ENCODE measurements at places on chromosomes 2 and 18.

GRCh38 chr18:27948986-27949385 lies 227.9 kb downstream of the CDH2 start:
- DNase-seq = no peak

- DNase-seq = no peak
These were observed 736.8 kb upstream of the ID2 start for GRCh38 chr2:7945026-7945425.

DNA sequence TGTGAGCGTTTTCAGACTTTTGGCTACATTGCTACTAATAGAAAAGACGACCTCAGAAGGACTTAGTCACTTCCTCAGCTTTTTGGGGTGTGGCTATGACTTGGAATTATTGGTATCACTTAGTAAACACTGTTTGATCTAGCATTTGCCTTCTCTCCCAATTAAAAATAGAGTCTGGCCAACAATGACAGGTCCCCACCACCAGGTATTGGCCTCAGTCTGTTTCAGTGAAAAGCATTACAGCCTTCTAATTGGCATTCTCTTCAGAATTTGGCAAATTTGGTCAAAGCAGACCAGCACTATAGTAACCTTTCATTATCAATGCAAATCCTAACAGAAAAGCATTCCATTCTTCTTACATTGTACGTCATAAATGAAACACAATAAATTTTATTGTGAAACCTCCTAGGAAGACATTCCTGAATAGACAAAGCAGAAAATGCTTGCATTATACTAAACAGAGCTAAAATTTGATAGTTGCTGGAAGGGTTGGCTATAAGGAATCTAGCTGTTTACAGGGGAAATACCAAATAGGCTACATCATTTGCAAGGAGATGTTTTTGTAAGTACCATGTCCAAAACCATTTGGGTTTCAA lies 613.9 kb downstream of the IRS1 start:
- no peak for DNase-seq

GRCh38 chr2:212949786-212950185 lies 201.6 kb downstream of the IKZF2 start:
- no peak for DNase-seq

DNA sequence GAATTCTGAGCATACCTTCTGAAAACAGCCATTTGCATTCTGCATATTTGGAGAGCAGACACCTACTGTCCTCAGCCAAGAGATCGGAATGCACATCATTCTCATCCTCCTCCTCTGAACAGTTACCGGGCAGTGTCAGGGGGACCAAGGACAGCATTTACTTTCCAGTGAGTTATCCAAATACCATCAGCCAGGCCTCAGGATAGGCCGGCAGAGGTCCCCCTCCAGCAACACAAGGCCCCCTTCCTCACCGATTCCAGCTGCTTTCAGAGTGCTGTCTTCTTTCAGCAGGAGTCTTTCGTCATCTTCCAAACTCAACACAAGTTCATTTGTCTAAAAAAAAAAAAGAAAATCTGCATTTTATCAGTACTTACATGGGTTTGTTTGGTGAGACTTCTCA lies 55.3 kb downstream of the C2orf76 start:
- DNase-seq = no peak

GRCh38 chr2:102455061-102455670 lies 17.9 kb upstream of the SLC9A4 start:
- DNase-seq = no peak

- no peak for DNase-seq
These were observed 2.4 kb downstream of the EN1 start for GRCh38 chr2:118845005-118845521.

GRCh38 chr18:35019933-35020332 lies 21.3 kb upstream of the MAPRE2 start:
- DNase-seq = no peak

DNA sequence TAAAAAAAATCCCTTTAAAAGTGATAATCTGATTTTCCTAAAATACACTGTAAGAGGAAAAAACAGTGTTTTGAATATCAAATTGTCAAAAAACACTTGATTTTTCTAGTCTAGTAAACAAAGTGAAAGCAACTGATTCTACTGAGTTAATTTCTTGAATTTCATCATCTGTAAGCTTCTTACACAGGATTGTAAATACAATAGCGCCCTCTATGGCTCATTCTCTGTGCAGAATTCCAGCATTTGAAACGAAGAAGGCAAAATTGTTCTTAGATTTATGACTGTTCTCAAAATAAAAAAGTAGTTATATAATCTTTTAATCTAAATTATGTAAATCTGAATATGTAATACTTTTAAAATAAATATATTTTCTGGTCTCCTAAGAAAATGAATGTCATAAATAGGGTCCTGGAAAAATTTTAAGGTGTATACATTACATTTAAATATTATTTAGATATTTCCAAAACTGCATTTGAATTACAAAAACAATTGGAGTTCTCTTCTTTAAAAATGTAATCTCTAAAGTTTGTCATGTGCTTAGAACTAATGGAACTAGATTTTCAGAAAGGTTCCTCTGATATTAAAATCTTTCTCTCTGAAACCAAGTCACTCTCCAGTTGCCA lies 176.9 kb upstream of the MC4R start:
- peak; percentile 84 for DNase-seq

DNA sequence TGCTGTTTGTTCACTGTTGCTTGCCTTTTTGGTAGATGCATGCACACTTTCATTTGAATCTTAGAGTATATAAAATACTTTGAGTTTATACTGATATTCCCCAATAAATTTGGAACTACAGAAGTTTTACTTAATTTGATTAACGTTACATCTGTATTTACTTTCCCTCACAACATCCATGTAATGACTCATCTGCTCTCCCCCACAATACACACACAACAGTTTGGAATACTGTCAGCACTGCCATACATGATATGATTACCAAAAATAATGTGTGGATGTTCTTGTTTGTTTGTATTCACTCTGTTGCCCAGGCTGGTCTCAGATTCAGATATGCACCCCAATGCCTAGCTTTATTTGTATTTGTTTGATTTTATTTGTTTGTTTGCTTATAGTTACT lies 144.2 kb downstream of the WDR7 start:
- no peak for DNase-seq

DNA sequence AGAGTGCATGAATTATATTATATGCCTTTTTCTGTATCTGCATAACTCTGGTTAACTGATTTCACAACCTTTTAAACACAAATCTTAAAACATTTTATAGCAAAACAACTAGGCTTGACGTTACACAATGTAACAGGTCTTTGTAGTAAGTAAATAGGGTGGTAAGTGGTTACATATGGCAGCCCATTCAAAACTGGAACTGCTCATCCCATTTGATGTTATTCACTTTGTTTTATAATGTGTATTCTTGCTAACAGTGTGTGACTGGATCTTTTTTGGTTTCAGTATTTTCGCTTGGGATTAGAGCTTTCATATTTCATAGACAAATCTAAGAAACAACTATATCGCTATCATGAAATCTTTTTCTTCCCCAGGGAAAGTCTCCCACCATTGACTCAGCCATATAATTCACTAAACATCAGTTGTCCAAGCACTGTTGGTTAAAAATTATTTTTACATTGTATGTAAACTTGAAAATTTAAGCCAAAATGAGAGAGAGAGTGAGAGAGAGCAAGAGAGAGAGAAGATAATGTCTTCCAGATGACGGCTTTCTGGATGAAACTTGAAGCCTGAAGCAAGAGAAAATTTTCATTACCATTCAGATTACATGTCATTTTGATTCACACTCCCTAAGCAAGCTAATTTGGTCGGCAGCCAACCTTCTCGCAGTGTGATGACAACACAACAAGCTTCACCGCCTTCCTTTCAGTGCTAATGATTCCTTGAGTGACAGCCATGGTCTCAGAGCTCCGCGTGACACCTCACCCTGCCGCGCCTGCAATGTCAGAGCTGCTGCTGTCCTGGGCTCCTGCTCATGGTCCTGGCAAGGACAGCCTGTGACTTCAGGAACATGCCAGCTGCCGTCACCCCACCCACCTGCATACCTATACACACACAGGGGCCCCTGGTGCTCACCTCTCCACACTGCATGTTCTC lies 946.9 kb upstream of the SOX11 start:
- DNase-seq = no peak

- DNase-seq = no peak
These were observed 159.3 kb upstream of the SLC8A1 start for GRCh38 chr2:40611196-40611595.

GRCh38 chr2:37615804-37616676 lies 55.4 kb downstream of the CDC42EP3 start:
- no peak for DNase-seq

DNA sequence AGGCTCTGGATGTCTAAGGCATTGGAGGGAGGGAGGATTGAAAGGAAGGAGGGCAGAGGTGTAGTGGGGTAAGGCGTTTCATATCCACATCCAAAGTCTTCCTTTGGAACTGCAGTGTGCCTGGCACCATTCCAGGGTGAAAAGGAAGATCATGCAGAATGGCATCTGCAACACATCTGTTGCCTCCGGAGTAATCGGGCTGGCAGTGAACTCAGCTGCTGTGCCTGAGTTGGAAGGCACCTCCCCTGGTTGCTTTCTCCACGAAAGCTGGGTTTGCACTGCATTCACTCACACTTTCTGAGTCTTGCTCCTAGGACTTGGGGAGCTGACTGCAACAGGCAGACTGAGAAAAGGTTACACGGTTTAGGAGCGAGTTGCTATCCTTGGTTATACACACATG lies 30.3 kb upstream of the SEC11C start:
- no peak for DNase-seq

GRCh38 chr2:172488556-172488955 lies 61.2 kb downstream of the ITGA6 start:
- DNase-seq = no peak

DNA sequence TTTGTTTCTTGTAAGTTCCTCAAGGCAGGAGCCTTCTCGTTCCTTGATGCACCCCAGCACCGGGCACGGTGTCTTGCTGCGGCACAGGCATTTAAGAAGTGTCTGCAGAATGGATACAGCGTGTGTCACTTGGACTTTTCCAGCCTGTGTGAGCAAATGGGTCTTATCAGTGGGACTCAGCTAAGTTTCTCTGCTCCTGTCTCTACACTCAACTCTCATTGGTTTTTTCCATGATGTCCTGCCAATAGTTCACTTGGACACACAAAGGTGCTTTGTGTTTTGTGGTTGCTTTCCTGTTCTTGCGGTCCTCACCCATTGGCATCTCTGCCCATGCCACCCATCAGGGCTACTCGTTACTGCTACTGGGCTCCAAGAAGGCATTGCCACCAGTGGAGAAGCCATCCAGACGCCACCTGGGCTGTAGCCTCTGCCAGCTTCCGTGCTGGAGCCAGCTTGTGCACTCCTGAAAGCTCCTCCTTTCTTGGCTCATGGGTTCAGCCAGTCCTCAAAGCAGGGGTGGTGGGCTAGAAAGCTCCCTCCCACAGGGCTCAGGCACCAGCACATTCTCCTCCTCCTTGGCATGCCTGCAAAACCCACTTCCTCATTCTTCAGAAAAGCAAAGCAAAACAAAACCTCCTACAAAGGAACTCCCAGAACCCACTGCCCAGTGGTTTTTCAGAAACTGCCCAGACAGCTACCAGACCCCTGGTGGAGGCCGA lies 41.4 kb downstream of the IL1R2 start:
- no peak for DNase-seq

GRCh38 chr18:70172225-70172624 lies 33.3 kb downstream of the RTTN start:
- no peak for DNase-seq

- no peak for DNase-seq
These were observed 219.7 kb upstream of the EPHA4 start for GRCh38 chr2:221791844-221792243.

DNA sequence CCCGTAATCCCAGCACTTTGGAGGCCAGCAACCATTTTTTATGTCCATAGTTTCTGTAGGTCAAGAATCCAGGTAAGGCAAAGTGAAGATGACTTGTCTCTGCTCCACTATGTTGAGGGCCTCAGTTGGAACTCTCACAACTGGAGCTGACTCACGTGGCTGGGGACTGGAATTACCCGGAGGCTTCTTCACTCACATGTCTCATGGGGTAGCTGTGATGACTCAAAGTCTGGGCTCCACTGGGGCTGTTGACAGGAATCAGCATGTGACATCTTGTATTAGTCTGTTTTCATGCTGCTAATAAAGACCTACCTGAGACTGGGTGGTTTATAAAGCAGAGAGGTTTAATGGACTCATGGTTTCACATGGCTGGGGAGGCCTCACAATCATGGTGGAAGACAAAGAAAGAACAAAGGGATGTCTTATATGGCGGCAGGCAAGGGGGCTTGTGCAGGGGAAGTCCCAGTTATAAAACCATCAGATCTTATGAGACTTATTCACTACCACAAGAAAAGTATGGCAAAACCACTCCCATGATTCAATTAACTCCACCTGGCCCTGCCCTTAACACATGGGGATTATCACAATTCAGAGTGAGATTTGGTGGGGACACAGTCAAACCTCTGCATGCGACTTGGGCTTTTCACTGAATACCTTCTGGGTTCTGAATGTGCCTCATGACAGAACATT lies 7.8 kb upstream of the PPP1R1C start:
- no peak for DNase-seq

GRCh38 chr2:208012449-208012848 lies 12.9 kb downstream of the PLEKHM3 start:
- no peak for DNase-seq

DNA sequence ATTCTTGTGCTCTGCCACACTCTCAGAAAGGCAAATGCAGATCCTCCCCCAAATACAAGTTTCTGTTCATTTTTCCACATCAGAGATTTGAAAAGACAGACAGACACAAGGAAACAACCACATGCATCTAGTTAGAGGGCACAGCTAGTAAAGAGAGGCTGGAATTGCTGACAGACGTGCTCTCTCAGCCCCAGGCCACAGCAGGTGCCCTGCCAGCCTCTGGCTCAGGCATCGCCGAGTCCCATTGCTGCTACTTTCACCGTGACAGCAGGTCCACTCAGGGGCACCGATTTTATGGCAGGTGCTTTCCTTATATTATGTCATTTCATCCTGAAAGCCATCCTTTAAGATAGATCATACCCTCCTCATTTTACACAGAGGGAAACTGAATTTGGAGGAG lies 507.5 kb downstream of the EIPR1 start:
- DNase-seq = no peak

- DNase-seq = no peak
These were observed 24.0 kb downstream of the NOP58 start for GRCh38 chr2:202289394-202290204.

- DNase-seq = no peak
These were observed 5.3 kb downstream of the SAG start for GRCh38 chr2:233312874-233313273.

DNA sequence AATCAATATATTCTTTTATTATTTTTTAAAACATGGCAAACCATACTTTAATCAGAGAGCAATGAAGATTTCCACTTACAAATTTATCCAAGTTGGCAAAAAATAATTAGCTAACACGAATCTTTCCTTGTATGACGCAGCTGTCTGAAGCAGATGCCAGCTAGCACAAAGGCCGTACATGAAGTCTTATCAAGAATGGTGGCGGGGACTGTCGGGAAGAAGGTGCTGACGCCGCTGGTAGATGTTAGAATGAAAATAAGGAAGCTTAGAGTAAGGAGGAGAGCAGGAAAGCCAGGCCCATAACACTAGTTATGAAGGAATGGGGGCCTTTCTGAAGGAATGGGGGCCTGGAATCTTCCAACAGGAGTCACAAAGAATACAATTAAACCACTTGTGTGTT lies 96.7 kb downstream of the ZNF516 start:
- no peak for DNase-seq

GRCh38 chr18:27600245-27600644 lies 415.1 kb upstream of the CHST9 start:
- no peak for DNase-seq

- no peak for DNase-seq
These were observed 684.4 kb downstream of the NRXN1 start for GRCh38 chr2:50347358-50348044.

GRCh38 chr2:154978710-154979109 lies 280.2 kb downstream of the KCNJ3 start:
- no peak for DNase-seq

Measured in NCI-H446 (cell line).